ENCODE measurements at places on chromosomes 12 and 14.
A peak's percentile ranks its signal among the peaks of the same experiment; 100 is the strongest.

GRCh38 chr12:17579205-17580026, 510.6 kb downstream of the RERGL start:
- DNase-seq = no peak

- no peak for DNase-seq
These were observed 29.8 kb downstream of the SPTB start for GRCh38 chr14:64849940-64850339.

GRCh38 chr14:89728964-89729363, 225.6 kb downstream of the EFCAB11 start:
- no peak for DNase-seq

DNA sequence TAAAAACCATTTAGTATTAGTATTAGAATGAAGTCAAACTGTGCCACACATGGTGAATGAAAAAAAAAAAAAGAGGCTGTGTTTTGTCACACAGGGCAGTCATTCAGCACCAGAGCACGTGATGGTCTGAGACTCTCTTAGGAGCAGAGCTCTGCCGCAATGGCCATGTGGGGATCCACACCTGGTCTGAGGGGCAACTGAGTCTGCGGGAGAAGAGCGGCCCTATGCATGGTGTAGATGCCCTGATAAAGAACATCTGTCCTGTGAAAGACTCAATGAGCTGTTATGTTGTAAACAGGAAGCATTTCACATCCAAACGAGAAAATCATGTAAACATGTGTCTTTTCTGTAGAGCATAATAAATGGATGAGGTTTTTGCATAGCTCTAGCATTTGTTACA, 12.2 kb upstream of the BDKRB1 start:
- no peak for DNase-seq

DNA sequence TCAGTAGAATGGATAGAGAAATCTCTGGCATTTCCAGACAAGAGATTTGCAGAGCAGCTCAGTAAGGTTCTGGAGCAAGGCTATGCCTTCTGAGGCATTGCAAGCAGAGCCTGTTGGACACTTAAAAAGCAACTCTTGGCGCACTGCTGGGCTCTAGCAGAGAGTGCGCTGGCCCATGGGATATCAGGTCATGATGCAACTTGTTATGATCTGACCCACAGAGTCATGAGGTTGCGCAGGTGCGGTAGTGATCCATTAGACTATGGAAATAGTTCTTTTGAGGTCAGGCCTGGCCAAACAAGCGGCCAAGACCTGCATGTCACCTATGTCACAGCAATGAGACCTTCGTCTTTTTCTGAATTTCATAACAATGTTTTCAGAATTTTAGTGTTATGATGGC, 168.6 kb downstream of the TMTC3 start:
- no peak for DNase-seq

DNA sequence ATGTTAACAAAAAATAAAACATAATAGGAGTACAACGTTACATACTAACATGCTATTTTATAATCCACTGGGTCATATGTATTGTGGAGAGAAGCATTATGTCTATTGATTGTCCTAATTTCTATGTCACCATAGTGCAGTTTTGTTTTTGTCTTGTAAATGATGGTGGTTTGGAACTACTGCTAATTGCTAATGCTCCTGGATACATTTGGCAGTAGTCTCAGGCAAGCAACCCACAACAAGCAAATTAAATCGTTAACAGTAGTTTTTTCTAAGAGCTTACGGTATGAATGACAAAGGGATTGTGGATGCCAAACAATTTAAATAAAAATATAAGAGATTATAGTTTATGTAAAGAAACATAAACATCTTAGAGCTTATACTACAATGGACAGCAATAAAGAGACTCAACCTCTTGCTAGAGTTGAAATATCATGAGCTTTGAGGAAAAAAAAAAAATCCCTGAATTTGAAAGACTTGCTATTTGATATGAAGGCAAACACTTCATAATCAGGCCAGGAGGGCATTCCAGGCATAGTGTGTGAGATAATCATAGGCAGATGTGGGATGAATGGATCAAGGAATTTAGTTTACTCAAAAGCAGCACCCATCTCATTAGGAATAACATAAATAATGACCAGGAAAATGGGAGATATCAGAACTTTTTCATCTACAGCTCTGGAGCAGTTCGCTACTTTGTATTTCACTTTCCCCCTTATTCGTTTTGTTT, 181.3 kb downstream of the CCDC59 start:
- DNase-seq = no peak

GRCh38 chr12:115866909-115867525, 410.5 kb downstream of the MED13L start:
- no peak for DNase-seq

DNA sequence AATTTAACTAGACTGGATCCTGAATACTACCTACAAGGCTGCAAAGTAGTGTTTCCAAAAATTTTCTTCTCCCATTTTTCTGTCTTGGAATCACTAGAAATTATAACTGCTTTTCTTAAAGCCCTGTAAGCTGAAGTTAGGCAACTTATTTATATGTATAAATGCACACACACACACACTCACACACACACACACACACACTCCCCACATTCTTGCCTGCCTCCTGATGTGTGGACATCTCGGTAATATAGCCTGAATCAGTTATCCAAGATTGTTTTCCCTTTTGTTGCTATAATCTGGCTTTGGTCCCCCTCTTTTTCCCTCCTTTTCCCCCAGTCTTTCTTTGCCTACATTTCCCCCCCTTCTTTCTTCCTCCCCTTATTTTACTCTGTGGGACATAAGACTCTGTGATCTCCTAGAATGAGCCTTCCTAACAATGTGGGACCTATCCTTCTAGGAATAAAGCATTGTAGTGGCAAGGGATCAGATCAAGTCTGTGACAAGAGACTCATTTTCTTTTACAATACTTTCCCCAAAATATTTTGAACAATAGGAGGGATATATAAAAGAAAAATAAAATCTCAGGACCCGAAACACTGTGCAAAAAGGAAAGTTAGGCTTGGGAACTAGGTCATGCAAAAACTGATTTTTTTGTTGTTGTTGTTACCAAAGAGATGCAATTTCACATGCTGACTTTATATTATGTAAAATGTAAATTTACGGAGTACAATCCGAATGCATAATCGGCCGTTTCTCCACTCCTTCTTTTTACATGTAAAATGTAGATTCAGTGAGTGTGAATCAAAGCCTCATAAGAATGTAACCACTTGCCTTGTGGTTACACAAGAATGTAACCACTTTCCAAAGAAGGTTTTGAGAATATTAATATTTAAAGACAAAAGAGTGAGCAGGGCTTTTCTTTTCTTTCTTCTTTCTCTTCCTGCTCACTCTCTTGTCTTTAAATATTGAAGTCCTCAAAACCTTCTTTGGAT, 26.3 kb upstream of the CD69 start:
- DNase-seq = no peak

- no peak for DNase-seq
These were observed 22.2 kb upstream of the ABCD4 start for GRCh38 chr14:74324931-74325361.

GRCh38 chr12:23399402-23399933, 550.0 kb downstream of the SOX5 start:
- no peak for DNase-seq

- no peak for DNase-seq
These were observed 29.9 kb downstream of the JAG2 start for GRCh38 chr14:105138551-105139111.

DNA sequence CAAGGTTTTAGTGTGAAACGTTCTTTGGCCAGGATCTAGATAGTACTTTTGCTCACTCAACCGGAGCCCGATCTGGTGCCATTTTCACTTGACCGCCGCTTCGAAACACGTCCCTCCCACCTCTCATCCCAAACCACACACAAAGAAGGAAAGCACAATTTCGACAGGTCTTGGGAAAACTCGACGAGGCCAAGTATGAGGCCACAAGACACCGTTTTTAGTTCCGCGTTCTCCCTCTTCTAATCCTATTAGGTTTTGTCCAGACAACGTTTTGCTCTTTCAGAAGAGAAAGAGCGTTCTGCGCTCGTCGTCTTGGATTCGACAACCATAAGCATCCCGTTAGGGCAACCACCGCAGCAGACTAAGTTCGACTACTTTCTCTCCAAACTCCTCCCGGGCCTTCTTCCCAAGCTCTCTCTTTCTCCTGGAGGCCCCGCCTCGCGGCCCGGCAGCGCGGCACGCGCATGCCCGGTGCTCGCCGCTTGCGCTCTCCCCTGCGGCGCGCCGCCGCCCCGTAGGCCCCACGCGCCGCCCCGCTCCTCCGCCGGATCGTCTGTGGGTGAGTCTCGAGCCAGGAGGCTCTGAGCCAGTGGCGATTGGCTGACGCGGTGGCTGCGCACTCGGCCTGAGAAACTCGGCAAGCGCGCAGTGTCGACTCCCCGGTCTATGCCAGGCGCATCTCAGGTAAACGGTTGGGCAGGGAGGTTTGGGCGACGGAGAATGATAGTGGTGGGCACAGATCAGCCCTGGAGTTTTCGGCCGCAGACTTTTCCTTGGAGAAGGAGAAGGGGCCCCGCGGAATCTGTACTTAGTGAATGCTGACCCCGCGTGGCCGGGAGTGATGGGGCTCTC, at the start of gene MIPOL1:
Gene MIPOL1, plus strand, starts transcription at position 517 of the 852 bp plus-strand sequence. CDS start 49,952 bp downstream, outside the sequence.
- peak; percentile 83 for DNase-seq

DNA sequence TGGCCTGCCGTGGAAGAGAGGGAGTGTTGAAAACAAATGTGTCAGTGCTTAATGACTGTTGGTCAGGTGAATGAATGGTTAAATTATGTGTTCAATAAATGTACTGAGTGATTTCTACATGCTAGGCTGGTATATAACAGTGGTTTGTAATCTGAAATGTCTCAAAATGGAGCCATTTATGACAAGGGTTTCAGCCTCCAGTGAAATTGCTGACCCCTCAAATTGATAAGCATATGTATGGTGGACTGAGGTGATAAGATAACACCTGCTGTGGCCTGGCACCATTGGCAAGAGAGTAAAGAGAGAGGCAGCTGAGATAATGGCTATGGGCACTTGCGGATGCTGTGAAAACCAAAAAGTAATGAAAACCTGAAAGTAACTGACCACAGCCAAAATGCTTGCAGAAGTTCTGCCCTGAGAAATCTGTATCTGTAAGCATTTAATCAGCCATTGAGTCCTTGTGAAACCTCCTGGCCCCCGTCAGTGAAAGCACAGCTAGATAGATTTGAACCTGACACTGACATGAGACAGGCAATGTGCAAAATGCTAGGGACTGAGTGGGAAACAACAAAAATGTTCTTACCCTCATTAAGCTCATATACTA, 1.4 kb upstream of the BCAT1 start:
- DNase-seq = no peak

- no peak for DNase-seq
These were observed 3.7 kb downstream of the USP44 start for GRCh38 chr12:95547522-95548055.

- no peak for DNase-seq
These were observed 270.9 kb downstream of the CACNA1C start for GRCh38 chr12:2323532-2324255.

GRCh38 chr14:99619835-99620834, 16.1 kb upstream of the CCDC85C start:
- no peak for DNase-seq

GRCh38 chr12:24034160-24034559, 84.7 kb upstream of the SOX5 start:
- DNase-seq = no peak

GRCh38 chr14:40599725-40600124, 1007.0 kb upstream of the LRFN5 start:
- DNase-seq = no peak

DNA sequence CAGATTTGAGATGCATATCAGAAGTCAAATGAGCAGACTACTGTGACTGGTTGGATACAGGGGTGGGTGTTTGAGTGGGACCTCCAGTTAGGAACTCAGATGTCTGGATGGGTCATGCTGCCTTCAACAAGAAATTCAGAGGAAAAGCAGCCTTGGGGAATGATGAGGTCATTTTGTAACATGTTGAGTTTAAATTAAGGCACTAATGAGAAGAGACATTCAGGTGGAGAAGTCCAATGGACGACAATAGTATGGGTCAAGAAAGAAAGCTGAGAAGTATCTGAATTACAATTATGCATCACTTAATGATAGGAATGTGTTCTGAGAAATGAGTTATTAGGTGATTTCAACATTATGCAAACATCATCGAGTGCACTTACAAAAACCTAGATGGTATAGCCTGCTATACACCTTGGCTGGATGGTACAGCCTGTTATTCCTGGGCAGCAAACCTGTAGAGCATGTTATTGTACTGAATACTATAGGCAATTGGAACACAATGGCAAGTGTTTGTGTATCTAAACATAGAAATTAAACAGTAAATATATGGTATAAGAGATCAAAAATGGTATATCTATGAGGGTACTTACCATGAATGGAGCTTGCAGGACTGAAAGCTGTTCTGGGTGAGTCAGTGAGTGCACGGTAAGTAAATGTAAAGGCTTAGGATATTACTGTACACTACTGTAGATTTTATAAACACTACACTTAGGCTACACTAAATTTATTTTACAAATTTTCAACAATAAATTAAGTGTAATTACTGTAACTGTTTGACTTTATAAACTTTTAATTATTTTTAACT, 414.7 kb downstream of the RAD51B start:
- no peak for DNase-seq
